ENCODE measurements at places on chromosomes 13 and 19.

DNA sequence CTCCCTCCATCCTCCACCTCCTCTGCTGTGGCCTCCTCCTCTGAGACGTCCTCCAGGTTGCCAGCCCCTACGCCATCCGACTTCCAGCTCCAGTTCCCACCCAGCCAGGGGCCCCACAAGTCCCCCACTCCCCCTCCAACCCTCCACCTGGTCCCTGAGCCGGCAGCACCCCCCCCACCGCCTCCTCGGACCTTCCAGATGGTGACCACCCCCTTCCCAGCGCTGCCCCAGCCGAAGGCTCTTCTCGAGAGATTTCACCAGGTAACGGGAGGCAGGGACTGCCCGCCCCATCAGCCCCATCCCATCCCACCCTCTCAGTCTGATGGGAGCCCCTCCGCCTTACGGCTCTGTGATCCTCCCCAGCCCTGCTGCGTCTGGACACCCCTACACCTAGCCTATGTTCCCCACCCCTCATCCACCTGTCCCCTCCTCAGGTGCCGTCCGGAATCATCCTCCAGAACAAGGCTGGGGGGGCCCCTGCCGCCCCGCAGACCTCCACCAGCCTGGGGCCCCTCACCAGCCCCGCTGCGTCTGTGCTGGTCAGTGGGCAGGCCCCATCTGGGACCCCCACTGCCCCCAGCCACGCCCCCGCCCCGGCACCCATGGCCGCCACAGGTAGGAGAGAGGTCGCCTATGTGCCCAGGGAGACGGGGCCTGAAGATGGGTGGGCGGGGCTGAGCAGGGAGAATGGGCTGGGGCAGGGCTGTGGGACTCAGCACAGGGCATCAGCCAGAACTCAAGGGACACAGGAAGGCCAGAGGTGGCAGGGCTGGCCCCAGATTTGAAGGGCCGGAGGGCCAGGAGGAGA, 18.6 kb upstream of the EHD2 start:
- DNase-seq = no peak

DNA sequence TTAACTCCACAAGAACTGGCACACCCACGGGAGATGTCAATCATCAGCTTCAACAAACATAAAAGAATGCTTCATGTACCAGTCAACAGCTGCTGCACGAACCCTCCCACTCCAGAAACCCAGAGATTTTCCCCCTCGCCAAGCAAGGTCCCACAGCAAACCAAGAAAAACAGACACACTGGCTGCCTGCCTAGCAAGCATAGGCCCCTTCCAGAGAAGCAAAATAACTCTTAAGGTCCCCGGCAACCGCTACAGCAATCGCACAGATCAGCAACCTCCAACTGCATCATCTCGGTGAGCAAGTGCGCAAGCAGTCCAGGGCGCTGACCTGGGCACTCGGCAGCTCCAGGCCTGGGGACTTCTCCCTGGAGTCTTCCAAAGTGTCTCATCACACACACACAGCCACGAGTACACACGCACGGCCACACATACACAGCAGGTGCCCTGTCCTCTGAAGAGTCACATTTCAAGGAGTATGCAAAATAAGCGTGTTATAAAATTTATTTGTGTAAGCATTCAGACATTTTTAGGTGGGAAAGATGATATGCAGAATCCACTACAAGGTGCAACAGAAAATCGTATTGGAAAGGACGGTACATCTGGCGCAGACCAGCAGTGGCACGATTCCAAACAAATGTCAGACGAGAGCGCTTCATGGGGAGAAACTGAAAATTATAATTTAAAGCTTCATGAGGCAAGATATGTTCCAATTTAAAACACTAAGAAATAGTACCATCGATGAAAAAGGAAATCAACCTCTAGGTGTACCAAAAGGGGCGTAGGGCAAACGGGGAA, 125.0 kb downstream of the STK24 start:
- peak; percentile 77 for DNase-seq

- peak; percentile 65 for DNase-seq
Measured at GRCh38 chr13:107459430-107459829, 755.9 kb downstream of the LIG4 start.

DNA sequence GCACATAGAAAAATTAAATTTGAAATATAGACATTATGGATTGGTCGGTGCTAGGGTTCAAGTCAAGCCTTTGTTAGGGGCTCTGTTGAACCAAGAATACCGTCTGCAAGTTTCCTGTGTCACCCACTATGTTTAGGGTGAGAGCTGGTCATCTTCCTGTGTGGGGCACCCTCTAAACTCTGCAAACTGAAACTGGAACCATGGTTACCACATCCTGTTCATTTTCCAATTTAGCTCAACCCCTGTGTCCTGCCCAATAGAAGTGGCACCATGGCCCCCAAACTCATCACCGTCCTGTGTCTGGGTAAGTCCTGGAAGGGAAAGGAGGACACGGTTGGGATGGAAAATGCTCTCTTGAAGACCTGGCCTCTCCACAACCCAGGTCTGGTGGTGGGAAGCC, 29.9 kb downstream of the LAIR2 start:
- no peak for DNase-seq

DNA sequence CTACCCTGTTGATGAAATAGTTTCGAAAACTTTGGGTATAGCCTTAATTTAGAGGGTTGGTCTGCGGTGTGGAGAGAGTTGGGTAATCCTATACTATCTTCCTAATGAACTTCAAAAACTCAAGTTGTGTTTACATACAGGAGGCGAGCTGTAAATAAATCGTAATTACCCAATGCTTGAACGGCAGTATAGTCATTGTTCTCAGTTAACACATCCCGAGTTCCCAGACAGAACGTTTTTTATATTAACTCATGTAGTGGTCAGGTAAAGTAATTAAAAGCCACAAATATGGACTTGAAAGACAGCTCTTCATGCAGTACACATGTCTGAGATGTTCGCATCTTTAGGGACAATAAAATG, 1.5 kb downstream of the PDS5B start:
- DNase-seq = peak; percentile 46

- DNase-seq = no peak
Measured at GRCh38 chr13:25981060-25981459, 70.8 kb downstream of the SHISA2 start.
